ENCODE measurements at places on chromosomes 5 and 9. TPM values are rescaled to one million over a fixed set of nuclear protein-coding genes. Genes with fewer than 3 reads are reported as not detected.

DNA sequence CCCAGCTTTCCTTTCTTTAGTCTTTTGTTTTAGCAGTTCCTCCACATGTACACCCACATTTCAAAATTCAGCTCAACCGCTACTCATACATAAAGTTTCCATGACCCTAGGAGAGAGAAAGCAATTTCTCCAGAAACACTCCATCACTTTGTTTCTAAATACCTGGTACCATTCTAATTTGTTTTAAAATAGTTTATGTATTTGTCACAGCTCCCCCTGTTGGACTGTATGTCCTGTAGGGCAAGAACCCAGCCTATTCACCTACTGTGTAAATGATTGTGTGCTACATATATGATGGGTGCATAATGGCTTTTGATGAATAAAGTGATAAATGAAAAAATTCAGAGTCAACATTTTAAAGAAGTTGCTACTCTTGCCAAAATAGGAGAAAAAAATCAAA, 139.1 kb downstream of the COX7C start:
- no peak for DNase-seq

DNA sequence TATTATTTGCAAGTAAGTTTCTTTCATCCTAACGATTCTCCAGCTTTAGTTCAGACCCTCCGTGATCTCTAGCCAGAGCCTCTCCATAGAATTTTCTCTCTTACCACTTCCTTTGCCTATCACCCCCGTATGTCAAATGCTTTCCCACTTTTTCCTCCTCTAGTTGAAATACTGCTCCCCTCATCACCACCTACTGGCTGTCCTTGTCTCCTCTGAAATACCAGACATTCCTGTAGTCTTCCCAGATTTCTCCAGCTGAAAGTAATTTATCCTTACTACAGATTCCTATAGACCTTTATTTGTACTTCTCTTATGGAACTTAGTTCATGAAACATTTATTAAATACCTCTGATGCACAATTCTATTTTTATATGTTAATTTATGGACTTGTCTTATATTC, 36.0 kb upstream of the GLIPR2 start:
- no peak for DNase-seq

Gene LCN10
- not detected for total RNA-seq

- no peak for DNase-seq
Measured at GRCh38 chr5:157984611-157985010, 125.7 kb upstream of the CLINT1 start.

GRCh38 chr9:108677776-108678175, 178.0 kb downstream of the ACTL7B start:
- DNase-seq = no peak

Gene PCDHGA3
- total RNA-seq = 10.3 TPM

Data from H4 (cell line).